Hepatic stellate cell (primary cell): ENCODE measurements at places on chromosomes 6 and 20.

- no peak for DNase-seq
Observed at GRCh38 chr20:50538276-50538675, 28.1 kb downstream of the PTPN1 start.

- DNase-seq: no peak
Observed at GRCh38 chr20:37222086-37222485, 39.5 kb downstream of the GHRH start.

- DNase-seq: no peak
Observed at GRCh38 chr6:126143761-126144251, 157.5 kb downstream of the TRMT11 start.

DNA sequence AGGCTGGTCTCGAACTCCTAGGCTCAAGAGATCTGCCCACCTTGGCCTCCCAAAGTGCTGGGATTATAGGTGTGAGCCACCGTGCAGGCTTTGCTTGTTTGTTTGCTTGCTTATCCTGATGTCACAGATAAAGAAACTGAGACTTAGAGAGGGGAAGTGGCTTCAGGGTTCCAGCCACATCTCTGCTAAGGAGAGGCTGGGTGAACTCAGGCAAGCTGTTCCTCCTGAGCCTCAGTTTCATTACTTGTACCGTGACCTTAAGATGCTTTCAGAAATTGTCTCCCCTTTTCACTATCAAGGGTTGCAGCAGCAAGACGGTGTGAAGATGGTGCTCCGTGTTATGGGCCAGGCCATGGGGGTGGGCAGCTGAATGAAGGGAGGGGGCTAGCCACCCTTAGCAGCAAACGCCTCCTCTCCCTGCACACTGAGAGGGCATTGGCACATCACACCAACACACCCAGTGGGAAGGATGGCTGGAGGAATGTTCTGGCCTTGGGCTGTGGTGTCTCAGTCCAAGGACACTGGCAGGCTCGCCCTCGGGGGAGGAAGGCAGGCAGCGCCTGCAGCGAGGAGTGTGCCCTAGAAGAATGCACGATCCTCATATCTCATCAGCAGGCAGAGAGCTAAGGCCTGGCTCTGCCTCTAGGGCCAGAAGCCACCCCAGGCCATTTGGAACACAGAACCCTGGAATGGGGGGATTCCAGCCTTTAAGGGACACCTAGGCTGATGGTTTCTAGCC is 48.2 kb upstream of the TLDC2 start:
- no peak for DNase-seq

DNA sequence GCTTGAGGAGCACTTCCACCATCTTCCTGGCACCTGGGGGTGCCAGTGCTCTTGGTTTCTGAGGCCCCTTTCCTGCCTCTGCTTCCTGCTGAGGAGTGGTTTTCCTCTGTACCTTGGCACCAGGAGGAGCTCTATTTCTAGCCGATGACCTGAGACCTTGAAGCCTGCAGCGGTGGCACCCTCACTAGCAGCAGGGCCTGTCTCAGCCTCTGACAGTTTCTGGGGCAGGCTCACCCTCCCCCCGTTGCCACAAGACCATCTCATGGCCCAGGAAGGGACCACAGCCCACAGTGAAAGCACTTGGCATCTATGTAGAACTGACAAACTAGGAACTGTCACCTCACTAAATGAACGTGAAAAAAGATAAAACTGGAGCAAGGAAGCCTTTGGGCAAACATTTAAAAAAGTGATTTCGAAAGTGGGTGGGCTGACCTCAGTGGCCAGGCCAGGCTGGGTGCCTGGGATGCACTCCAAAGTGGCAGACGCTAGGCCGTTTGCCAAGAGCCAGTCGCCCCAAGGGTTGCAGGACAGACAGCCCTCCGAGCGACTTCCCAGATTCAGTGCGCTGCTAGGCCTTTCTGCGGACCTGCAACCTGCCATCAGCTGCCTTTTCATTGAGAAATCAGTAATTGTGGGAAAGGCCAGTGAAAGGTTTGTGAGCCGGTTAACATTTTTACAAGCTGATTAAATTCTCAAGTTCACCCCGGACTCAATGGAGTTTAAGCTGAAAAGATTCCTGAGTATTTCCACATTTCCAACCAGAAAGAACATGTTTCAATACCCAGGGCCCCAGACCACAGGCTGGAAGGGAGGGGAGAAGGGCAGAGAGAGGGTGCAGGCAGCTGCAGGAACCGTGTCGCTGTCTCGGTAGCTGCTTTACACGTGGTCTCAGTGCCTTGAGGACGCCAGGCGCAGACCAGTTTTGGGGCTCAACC is 303.7 kb downstream of the ESR1 start:
- no peak for DNase-seq

DNA sequence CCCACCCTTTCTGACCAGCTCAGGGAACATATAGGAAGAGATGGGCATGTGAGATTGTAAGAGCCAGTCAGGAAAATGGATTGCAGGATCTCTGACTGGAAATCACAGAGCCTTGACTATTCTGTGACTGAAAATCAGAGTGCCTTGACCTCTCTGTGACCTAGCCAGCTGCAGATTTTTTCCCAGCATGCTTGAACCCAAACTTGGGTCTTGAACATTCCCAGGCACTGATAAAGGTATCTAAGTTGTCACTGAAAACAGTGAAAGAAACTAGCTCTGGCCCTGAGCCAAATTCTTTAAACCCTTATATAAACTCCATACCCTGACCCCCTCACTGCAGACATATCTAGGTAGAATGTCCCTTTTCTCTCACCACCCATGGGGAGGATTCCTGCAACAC is 2.3 kb upstream of the ZNF165 start:
- DNase-seq: no peak

DNA sequence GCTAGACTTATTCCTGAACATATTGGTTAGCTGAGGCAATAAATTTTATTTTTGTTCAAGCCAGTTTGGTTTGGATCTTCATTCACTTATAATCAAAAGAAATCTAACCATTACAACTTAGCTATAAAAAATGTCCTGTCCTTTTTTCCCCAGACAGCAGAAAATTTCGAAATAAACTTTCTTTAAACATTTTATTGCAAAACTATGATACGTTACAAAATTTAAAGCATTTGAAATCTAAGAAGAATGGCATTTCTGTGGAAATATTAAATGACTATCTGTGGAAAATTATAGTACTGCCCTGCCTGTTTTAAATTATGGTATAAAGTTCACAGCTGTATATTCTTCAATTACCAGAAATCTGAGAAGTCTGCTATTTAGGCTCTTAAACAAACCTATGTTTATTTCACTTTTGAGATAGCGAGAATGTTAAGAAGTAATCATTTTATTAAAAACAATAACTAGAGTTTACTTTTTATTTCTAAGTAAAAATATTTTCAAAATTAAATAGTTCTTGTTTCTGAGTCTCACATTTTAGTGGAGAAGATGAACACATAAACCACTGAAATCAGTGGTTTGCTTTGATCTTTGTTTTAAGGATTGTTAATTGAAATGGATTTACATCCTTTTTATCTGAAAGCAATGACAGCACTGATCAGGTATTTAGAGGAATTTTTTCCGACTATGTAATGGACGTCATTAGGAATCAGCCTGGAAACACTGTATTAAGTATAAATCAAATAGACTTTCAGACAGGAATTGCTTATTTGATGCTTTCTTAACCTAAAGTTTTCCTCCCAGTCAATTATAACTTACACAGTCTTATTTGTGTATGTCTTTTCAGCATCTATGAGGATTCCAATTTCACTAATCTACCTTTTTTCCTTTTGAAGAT is 553.7 kb downstream of the COL12A1 start:
- no peak for DNase-seq

DNA sequence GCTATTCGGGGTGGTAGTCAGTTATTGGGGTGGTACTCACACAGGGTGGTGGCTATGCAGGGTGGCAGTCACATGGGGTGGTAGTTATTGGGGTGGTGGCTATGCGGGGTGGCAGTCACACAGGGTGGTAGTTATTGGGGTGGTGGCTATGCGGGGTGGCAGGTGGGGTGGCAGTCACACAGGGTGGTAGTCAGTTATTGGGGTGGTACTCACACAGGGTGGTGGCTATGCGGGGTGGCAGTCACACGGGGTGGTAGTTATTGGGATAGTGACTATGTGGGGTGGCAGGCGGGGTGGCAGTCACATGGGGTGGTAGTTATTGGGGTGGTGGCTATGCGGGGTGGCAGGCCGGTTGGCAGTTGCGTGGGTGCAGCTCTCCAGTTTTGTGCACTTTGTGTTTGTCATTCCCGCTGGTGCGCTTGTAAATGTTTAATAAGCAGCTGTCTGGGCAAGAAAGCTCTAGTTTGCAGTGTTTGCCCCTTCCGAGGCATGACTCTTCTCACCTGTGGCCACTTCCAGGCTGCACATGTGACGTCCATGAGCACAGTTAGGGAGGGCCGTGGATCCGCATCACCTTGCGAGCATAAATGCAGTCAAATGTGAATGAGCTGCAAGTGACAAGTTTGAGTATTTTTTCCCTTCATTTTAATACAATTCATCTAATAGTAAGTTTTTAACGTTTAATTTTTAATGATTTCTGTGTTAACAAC is 219.0 kb upstream of the CST7 start:
- no peak for DNase-seq

GRCh38 chr6:6661684-6662083 is 73.2 kb downstream of the LY86 start:
- no peak for DNase-seq

DNA sequence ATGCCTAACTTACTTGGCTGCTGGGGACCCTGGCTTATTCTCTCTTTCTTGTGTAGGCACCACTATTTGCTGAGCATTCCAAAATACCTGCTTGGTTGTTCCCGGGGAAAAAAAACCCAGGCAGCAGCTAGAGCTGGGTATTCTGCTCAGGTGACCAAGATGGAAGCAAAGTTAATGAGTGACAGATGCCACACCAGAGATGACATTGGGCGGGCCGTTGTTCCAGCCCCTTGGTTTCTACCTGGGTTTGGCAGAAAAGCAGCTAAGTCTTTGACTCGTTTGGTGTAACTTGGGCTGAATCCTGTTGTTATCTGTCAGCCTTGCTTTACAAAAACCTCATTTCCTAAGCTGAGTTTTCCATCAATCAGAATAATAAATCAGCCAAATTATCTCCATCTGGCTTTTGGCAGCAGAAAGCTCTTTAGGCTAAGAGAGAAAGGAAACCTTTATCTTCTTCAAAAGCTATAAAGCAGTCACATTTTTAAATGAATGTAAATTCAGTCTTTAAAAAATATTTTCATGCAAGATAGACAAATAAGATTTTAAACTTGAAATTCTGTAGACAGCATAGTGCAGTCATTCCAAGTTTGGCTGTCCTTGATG is 202.0 kb upstream of the GMDS start:
- DNase-seq: no peak

GRCh38 chr6:21800948-21801438 is 207.4 kb downstream of the SOX4 start:
- peak; percentile 86 for DNase-seq

DNA sequence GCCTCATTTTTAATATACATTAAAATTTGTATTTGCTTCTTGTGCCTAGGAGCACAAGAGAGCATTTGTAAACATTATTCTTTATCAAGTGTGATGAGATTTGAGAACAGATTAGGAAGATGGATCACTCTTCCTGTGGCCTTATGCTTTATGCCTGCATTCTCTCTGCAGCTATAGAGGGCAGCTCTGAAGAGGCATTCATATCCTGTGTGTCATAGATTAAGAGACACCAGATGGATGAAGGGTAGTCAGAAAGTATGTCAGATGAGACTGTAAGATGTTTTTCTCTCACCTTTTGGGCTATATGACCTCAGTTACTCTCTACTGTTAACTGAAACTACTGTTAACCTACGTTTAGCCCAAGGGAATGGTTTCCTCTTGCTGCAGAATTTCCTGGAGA is 61.4 kb downstream of the DNAH8 start:
- peak; percentile 42 for DNase-seq

GRCh38 chr6:32662836-32663235 is 3.6 kb downstream of the HLA-DQB1 start:
- no peak for DNase-seq

DNA sequence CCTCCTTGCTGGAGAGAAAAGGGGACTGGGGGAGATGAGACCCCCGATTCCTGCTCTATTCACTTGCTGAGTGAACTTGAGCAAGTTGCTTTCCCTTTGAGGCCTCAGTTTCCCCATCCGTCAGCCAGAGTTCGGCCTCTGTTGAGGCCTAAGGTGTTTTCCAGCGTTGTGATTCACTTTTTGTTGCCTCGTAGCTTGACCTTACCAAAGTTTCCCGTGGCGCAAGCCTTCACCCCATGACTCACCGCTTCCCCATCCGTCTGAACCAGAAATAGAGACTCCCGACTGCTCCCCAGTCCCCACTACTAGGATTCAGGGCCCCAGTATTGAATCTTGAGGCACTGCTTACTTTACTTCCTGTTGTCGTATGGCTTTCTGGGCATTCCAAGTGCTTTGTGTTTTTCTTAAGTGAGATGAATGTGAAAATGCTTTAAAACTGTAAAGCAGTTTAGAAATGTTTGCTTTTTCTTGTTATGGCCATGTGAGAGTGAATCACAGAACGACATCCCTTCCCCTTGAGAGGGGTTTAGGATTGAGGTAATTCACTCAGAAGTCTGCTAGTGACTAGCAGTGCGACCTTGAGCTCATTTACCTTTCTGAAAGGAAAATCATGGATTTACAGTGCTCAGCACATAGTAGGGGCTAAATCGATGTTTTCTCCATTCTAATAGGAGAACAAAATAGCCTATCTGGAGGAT is 1.2 kb downstream of the CHMP4B start:
- peak; percentile 71 for DNase-seq

DNA sequence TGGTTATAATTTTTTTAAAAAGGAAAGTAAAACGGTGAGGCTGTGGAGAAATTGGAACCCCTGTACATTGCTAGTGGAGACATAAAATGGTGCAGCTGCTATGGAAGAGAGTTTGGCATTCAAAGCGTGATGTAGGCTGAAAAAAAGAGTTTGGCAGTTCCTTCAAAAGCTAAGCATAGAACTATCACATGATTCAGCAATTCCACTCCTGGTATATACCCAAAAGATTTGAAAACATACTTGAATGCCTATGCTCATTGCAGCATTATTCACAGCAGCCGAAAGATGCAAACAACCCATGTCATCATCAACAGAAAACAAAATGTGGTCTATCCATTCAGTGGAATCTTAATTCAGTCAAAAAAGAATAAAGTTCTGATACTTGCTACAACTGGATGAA is 4.5 kb upstream of the SGK2 start:
- no peak for DNase-seq

DNA sequence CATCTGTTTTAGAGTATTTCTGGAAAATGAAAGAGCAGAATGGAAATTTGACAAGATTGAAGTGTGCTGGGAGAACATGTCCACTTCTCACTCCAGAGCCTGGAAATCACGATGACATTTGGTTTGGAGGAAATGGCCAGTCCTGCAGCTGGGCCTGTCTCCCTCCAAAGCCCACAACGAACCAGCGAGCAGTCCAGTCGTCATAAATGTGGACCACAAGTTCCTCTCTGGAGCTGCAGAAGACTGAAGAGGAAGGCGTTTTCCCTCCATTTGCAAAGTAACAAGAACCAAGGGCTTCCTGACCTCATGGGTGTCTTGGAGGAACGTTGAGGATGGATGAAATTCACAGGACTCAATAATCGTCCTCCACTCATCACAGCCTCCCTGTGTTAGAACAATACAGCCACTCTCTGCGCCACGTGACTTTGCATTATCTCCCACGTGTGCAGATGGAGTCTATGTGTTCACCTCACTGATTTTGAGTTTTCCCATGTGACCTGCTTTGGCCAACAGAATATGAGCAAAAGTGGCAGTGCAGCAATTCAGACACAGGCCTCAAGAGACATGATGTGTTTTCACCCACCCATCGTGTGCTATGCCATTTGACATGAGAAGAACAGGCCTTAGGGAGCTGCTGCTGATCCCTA is 9.1 kb upstream of the SPATS1 start:
- no peak for DNase-seq
